Effector memory CD8-positive, alpha-beta T cell (primary cell): ENCODE measurements at places on chromosomes 2 and 18.

DNA sequence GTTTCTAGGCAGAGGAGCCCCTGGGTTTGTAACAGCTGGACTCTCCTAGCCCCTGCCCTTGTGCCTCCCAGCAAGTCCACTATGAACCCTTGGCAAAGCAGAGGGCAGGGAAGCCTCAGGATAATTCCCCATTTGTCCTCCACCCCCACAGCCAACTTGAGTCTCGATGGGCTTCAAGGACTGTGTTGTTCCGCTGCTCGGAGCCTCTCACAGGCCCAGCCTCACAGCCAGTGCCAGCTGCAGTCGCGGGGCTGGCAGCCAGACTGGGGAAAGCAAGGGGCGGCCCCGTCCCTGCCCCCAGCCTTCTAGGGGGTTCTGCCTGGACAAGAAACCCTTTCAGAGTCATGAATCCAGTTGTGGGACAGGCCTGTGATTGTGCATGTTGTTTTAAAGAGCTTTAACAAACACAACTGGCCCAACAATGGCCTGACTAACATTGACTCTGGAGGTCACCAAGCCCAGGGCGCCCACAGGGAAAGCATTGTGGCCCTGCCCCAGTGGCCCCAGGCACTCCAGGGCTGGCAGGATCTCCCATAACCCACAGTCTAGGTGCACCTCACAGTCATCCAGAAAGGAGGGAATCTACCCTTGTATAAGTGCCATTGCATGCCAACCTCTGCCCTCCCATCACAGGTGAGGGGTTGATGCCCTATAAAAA lies 71.8 kb upstream of the DAPL1 start:
- no peak for DNase-seq

GRCh38 chr2:52269696-52270485 lies 1238.0 kb upstream of the NRXN1 start:
- no peak for DNase-seq

- no peak for DNase-seq
Measured at GRCh38 chr2:226909126-226909525, 73.3 kb downstream of the RHBDD1 start.

- no peak for DNase-seq
Measured at GRCh38 chr2:96163415-96163767, 18.2 kb upstream of the DUSP2 start.

DNA sequence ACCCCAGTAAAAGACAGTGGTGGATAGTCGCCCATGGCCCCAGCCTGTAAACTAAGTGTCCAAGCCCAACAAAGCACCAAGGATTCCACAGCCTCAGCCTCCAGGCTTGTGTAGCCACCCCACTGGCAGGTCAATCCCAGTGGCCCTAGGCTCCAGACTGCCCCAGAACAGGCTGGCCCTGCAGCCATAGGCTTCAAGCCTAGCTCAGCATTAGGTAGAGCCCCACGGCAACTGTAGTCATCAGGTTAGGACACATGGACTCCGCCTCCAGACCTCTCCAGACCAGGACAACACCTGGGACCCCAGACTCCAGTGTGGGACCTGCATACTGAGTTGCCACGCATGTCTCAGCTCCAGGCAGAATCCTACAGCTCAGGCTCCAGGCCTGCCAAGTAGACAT lies 1590.6 kb upstream of the DDX18 start:
- DNase-seq = no peak
